ENCODE measurements at places on chromosomes 1 and 21.

GRCh38 chr1:41943717-41944116 is 25.0 kb upstream of the HIVEP3 start:
- no peak for DNase-seq

GRCh38 chr1:203555076-203555475 is 61.1 kb downstream of the OPTC start:
- DNase-seq = peak; percentile 41

GRCh38 chr1:41610361-41610760 is 125.9 kb upstream of the EDN2 start:
- DNase-seq = no peak

- DNase-seq = no peak
These were observed 4.4 kb upstream of the MATN1 start for GRCh38 chr1:30727824-30728223.

GRCh38 chr21:17783481-17784179 is 35.5 kb downstream of the C21orf91 start:
- DNase-seq = no peak

GRCh38 chr1:231046730-231047395 is 6.8 kb upstream of the FAM89A start:
- no peak for DNase-seq

GRCh38 chr1:69932760-69933159 is 272.6 kb downstream of the LRRC40 start:
- DNase-seq = no peak

GRCh38 chr1:33468531-33468930 is 3.9 kb upstream of the ZSCAN20 start:
- no peak for DNase-seq

DNA sequence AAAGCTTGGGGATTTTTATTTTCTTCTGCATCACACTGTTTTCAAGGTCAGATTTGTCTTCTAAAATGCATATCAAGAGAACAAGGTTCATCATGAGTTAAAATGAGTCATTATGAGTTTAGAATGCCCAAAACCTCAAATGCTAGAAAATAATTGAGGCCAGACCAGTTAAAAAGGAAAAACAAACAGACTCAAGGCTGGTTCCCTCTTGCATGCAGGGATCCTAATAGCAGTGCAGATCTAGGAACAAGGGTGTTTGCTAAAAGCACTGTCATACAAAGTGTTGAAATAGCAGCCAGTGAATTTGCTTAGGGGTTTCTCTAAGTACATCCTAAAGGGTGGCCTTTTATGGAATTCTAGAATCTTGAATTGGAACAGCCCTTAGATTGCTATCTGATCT is 15.3 kb downstream of the BEND5 start:
- no peak for DNase-seq

DNA sequence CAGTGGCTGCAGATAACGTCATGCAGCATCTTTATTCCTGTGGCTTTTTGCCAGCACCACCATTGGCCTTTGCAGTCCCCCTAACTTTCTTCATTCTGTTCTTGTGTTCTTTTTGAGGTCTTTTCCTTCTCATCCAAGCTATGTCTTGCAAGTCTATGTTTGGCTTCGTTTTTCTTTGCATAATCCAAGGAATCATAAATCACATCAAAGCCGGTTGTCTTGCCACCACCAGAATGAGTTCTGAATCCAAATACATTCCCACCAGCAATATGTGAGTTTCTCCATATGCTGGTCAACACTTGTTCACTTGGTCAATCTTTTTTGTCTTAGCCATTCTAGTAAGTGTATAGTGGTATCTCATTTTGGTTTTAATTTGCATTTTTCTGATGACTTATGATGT is 70.6 kb upstream of the AK4 start:
- DNase-seq = no peak

DNA sequence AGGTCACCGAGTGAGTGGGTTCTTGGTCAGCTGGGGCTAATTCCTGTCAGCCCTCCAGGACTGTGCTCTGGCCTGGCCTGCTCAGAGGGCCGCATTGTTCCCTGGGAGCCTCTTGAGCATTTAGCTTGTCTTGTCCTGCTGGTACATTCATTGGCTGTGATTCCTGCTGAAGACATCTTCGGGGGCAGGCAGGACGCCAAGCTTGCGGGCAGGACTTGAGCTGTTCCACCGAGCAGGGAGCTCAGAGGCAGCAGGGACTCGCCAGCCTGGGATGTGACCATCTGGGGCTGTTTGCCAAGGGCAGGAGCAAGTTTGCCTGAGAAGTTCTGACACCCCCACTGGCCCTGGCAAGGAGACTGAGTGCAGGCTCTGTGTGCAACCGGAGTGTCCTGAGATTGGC is 7.0 kb upstream of the SLC26A9 start:
- peak; percentile 29 for DNase-seq

- no peak for DNase-seq
These were observed 99.5 kb downstream of the DAB1 start for GRCh38 chr1:57324388-57324787.

DNA sequence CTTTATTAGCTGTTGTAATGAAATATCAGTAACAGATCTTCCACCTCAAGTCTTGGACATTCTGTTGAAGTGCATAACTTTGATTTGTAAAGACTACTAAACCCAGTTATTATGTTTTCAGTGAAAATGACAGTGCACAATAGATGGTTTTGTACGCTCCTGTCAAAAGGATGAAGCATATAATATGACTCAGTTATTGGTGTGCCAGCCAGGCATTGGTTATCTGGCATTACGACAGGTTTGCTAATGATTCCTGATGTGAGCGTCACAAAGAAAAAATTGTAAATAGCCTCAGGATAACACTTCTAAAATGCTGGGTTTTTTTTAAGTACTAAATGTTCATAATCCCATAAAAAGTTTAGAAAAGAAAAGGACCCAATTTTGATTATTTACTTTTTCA is 147.9 kb downstream of the MAGI3 start:
- DNase-seq = no peak

DNA sequence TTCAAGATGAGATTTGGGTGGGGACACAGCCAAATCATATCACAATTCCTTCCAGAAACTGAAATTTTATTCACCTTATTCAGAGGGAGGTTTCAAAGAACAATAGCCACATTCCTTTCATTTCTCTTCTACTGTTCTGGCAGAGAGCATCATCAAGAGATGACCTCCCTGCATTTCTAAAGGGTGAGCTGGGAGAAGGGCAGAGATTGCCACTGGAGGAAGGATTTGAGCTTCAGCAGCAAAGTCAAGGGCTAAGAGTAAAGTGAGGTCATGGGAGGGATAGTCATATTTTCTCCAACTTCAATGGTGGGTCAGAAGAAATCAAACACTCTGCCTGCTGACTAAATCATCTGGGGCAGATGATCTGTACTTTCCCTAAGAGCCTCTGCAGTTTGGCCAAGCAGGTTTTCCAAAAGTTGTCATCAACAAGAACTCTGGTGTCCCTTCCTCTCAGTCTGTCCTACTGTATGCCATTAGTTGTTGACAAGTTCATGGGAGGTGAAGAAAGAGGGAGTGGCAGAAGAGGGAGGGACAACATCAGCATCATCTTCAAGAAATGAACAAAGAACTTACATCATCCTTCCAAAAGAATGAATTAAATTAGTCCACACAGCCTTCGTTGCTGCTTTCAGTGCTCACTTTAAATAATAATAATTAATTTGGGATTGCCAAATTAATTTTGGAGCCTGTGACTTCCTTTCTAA is 298.3 kb downstream of the ASTN1 start:
- no peak for DNase-seq

DNA sequence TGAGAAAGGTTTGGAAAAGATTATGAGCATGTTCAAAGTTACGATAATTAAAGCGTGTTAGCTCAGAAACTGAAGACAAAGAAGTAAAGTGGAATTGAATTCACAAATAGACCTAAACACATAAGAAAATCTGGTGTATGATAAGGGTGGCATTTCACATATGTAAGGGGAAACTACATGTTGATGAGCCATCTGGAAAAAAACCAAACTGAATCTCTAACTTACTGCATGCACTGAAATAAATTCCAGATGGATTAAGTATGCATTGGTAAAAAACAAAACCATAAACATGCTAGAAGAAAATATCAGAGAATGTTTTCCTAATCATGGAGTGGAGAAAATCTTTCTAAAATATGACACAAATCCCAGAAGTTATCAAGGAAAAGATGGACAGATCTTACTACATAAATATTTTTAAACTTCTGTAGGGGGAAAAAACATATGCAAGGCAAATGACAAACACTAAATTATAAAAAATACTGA is 34.0 kb upstream of the CTPS1 start:
- DNase-seq = no peak

GRCh38 chr1:60692031-60692430 is 390.3 kb upstream of the NFIA start:
- DNase-seq = no peak

DNA sequence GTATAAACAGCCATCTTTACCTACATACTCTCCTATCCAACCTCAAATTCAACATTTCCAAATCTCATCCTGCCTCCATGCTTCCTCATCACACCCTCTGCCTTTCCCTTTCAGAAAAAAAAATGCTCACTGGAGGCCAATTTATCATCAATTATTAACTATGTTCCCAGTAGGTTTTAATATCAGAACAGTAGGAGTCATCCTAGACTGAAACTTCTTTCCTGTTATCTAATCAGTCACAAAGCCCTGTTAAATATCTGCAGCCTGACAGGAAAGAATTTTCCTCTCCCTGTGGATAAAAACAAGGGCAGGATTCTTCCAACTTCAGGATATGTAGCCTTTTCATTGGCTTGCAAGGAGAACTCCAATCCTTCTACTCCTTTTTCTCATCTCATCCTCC is 28.4 kb downstream of the EGLN1 start:
- DNase-seq = no peak

GRCh38 chr1:102174259-102174863 is 177.6 kb upstream of the OLFM3 start:
- no peak for DNase-seq

DNA sequence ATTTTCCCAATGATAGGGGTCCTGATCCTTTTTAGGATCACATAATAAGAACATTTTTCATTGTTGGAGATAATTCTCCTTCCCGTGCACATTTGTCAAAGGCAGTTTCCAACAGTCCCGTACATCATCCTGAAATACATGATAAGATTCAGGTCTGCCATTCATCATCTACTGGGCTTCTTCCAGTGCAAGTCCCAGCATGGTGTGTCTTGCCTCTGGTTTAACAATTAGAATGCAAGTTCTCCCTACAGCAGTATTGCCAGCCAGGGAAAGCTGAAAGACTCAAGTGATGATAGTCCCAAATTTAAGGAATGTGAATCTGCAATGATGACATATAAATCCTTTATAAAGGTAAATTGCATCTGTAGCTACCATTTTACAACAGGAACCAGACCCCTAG is 146.2 kb downstream of the DAB1 start:
- no peak for DNase-seq

GRCh38 chr1:104136621-104137020 is 386.9 kb downstream of the AMY1C start:
- no peak for DNase-seq

DNA sequence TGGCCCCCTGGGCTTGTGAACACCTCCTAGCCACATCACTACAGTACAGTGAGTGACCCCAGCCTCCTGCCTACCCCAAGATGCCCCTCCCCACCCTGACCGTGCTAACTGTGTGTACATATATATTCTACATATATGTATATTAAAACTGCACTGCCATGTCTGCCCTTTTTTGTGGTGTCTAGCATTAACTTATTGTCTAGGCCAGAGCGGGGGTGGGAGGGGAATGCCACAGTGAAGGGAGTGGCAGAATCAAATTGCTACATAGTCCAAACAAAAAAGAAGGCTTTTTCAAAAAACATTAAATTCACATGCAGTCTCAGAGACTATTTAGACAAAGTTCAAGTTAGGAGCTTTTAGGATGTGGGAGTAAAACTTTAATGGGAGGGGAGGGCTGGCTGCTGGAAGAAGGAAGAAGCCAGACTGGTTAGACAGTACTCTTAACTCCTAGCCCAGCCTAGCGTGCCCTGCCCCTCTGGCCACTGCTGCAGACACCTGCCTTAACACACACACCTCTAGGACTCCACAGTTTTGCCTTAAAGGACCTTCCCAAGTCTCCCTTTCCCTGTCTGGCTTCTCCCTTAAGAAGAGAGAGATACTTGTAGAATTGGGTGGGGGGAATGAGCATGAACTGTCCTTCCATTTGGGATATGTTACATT is 9.4 kb downstream of the PEA15 start:
- DNase-seq = no peak

DNA sequence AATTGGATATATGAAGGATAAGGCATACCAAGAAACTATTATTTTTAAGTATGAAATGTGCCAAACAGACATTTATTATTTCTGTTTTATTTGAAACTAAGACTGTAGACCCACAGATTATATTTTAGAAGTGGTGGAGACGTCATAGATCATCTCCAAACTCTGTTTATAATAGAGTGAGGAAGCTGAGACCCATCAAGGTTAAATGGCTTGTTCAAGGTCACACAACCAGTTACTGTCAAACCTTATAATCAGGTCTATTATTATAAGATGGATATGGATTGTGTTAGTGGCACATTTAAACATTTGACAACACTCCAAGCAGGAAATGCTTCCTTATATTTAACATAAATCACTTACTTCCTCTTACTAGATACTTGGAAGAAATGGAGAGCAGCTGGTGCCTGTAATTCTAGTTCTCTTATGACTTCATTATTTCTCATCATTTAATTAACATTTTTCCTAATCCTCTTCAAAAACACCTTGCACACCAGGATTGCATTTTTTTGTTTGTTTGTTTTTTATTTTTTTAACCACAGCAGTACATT is 117.0 kb downstream of the NEK7 start:
- no peak for DNase-seq

GRCh38 chr1:244836135-244836521 is 670 bp downstream of the COX20 start:
- DNase-seq = no peak

GRCh38 chr1:226108935-226109828 is 46.7 kb downstream of the H3-3A start:
- peak; percentile 70 for DNase-seq

GRCh38 chr1:195763146-195763906 is 844.9 kb downstream of the KCNT2 start:
- DNase-seq = no peak

GRCh38 chr1:74681449-74681848 is 7.9 kb upstream of the ERICH3 start:
- DNase-seq = no peak

- no peak for DNase-seq
These were observed 17.7 kb downstream of the GNB1 start for GRCh38 chr1:1873186-1873585.

DNA sequence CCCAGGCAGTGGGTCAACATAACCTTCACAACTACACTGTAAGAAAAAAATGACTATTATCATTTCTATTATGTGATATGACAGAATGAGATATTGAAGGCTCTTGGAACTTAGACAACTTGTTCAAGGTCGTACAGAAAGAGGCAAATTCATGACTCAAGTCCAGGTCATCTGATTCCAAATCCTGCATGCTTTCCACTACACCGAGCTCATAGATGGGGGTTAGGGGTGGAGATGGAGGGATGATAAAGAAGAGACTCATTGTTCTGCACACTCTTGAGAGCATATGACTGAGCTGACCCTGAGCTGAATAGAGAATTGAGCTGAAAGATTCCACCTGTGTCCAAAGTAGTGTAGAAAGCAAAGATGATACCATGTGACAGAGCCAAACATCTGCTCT is 2.8 kb downstream of the FCRL6 start:
- DNase-seq = no peak

Measured in femur (tissue), 1 donor.